Umbilical cord (tissue), 2 donors: ENCODE measurements at places on chromosomes 1 and 21. TPM values are rescaled to one million over a fixed set of nuclear protein-coding genes. Genes with fewer than 3 reads are reported as not detected.

S100B gene
- total RNA-seq, result not detected

- no peak for DNase-seq
These were observed 69.0 kb downstream of the IGSF21 start for GRCh38 chr1:18176619-18177018.

DNA sequence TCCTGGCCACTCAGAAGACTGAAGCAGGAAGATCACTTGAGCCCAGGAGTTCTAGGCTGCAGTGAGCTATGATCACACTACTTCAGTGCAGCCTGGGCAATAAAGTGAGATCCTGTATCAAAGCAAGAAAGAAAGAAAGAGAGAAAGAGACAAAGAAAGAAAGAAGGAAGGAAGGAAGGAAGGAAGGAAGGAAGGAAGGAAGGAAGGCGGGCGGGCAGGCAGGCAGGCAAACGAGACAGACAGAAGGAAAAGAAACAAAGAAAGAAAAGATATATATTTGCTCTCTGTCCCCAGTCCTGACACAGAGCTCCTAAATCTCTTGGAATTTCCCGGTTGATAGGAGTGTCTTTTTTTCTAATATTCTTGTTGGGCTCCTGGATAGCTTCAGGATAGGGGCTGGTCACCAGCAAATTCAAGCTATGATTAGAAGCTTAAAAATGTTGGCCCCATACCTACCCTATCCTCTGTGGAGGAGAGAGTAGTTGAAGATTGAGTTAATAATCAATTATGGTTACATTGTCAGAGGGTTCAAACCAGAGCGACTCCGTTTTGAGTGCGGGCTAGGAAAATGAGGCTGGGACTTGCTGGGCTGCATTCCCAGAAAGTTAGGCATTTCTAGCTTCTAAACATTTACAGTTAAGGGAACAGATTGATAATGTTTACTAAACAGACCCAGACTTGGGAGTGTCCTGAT is 3.3 kb upstream of the MIGA1 start:
- DNase-seq, result no peak

GRCh38 chr1:1420654-1421141 is 378 bp downstream of the ANKRD65 start:
- DNase-seq, result no peak

DNA sequence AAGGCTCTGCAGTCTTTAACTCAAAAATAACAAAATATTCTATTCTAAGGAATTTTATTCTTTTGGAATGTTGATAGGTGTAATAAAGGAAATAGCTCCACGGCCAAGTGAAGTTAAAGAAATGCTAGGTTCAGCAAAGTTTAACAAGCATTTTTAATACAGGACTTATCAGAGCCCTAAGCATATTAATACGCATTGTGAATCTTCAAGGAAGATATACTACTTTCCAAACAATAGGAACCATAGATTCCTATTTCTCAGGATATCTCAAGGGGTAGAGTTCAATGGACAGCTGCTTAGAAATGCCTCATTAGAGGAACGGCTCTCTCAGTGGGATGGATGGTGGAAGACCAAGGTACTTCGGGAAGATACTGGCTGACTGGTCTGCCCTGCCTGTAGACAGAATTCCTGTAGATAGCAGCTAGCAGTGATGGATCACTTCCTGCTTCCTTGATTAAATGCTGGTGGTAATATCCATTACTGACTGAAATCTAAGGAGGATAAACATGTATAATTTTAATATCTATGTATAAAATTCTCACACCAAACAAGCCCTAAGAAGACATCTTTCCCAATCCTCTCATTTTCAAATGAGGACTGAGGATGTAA is 8.1 kb upstream of the LRRC8C start:
- no peak for DNase-seq

- DNase-seq, result no peak
These were observed 30.4 kb upstream of the ARHGEF16 start for GRCh38 chr1:3423896-3424611.

FLG2 gene
- 2.4 TPM for total RNA-seq

- peak; percentile 71 for DNase-seq
These were observed 68.0 kb downstream of the MEGF6 start for GRCh38 chr1:3543076-3544039.

PTPRC gene
- 67.7 TPM for total RNA-seq

AMPD1 gene
- total RNA-seq, result not detected

DNA sequence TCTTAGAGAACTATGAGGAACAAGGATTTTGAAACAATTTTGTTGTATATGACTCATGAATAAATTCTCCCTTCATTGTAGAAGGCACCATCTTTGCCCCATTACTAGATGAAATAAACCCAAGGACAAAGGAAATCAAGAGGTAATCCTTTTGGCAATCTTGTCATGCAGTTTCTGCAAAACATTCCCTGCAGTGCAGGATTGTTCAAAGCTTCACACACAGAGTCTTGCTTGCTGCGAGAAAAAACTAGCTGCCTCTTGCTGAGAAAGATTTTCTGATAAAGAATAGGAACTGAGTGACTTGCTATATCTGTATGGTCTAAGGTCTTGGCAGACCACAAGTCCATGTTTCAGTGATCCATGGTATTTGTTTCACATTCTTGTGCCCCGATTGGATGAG is 657.4 kb upstream of the ADGRL4 start:
- DNase-seq, result peak; percentile 2

DNA sequence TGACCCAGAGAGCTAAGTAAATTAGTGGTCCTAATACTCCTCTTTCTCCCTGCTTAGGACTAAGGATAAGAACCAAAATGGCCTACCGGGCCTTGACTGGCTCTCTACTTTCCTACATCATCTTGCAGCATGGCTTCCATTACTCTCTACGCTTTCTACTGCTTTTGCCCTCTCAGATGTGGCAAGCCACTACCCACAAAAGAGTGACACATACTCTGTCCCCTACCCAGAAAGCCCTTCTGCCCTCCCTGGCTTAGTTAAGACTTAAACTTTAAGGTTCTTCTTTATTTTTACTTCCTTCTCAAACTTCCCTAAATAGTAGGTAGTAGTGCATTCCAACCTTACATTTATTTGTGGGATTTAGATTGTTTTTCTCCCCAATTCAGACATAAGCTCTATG is 228.1 kb downstream of the TPR start:
- no peak for DNase-seq

LAMC1 gene
- 585 TPM for total RNA-seq

GRCh38 chr1:170044187-170044586 is 30.3 kb downstream of the KIFAP3 start:
- DNase-seq, result no peak

GRCh38 chr1:2290171-2290578 is 62.1 kb downstream of the SKI start:
- no peak for DNase-seq
